HFFc6 (cell line): ENCODE measurements at places on chromosomes 2 and 18.
A peak's percentile ranks its signal among the peaks of the same experiment; 100 is the strongest.

- peak overlapping the region; percentile 83 for H3K27ac ChIP-seq
- H3K4me1 ChIP-seq: peaks cover 100% of the 10 kb centered on the region
- H3K36me3 ChIP-seq: no peaks in the 10 kb centered on the region
- peak; percentile 69 for DNase-seq
Observed at GRCh38 chr2:181784556-181784955, 104.2 kb upstream of the NEUROD1 start.

- DNase-seq: no peak
- no peaks in the 10 kb centered on the region; the same call in 1 of the 2 replicates for H3K36me3 ChIP-seq
- peaks cover 76% of the 10 kb centered on the region for H3K4me1 ChIP-seq
- no peak overlapping the region; the same call in 1 of the 2 replicates for H3K4me3 ChIP-seq
- no peaks in the 10 kb centered on the region; the same call in 1 of the 2 replicates for H3K27me3 ChIP-seq
Observed at GRCh38 chr2:202114795-202115194, 41.7 kb downstream of the KIAA2012 start.

DNA sequence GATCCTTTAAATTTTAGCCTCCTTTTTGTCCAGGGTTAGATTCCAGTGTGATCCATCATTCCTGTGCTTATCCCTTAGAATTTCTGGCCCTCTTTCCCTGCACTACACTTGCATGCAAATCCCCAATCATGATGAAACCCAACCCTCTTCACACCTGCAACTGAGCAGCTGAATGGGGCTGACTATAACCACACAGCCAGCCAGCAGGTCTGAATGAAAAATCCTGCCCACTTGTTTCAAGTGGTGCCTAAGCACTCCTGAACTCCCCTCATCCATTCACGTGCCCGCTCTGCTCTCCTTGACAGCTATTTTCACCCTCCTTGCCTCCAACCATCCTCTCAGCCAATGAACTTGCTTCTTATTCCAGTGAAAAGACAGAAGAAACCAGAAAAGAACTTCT, 80.5 kb upstream of the AFF3 start:
- H3K4me1 ChIP-seq: no peaks in the 10 kb centered on the region
- H3K27ac ChIP-seq: no peak overlapping the region

- H3K27ac ChIP-seq: no peak overlapping the region
- H3K36me3 ChIP-seq: no peaks in the 10 kb centered on the region
- peaks cover 14% of the 10 kb centered on the region for H3K4me1 ChIP-seq
- DNase-seq: peak; percentile 39
- H3K4me3 ChIP-seq: no peak overlapping the region
Observed at GRCh38 chr18:2903006-2903405, 56.2 kb downstream of the EMILIN2 start.

GRCh38 chr2:55168221-55169154, 63.6 kb downstream of the CLHC1 start:
- H3K4me3 ChIP-seq: peak overlapping the region; percentile 70
- DNase-seq: peak; percentile 76

DNA sequence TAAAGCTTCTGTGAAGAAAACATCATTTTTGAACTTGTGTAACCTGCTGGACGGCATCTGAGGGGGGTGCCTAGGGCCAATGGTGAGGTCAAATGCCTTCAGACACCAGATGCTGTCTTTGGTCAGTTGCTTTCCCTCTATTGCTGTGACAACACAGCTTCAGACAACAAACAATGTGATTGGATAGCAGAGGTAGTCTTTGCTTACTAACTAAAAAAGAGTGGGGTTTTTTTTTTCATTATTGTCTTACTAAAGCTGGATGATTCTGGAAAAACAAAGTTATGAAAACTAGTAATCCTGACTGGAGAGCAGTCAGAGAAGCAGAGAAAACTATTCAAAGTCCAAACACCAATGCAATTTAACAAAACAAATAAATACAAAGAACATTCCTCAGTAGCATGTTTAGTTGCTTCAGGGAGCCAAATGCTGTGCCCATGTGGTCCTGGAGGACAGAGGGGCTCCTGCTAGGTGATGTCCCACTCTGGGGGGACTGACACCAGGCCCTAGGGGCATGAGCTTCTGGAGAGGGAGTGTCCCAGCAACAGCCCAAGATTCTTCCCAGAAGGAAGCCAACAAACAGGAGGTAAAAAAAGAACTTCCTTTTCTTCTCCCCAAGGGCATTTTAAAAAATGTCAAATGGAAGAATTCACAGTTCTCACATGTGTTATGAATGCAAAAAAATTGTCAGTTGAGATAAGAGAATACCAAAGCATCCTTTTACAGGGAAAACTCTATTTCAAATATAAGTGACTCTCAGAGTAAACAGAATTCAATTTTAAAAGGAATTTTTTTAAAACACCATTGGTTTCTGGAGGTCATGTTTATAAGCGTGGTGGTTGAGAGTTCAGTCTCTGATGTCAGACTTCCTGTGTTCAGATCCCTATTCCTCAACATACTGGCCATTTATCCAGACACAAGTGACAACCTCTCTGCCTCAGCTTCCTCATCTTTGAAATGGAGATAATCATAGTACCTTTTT, 181.1 kb upstream of the PGAP1 start:
- no peak overlapping the region; the same call in 1 of the 2 replicates for H3K4me3 ChIP-seq
- H3K4me1 ChIP-seq: peaks cover 32% of the 10 kb centered on the region
- H3K36me3 ChIP-seq: no peaks in the 10 kb centered on the region
- no peaks in the 10 kb centered on the region for H3K27me3 ChIP-seq
- peak; percentile 64 for DNase-seq

DNA sequence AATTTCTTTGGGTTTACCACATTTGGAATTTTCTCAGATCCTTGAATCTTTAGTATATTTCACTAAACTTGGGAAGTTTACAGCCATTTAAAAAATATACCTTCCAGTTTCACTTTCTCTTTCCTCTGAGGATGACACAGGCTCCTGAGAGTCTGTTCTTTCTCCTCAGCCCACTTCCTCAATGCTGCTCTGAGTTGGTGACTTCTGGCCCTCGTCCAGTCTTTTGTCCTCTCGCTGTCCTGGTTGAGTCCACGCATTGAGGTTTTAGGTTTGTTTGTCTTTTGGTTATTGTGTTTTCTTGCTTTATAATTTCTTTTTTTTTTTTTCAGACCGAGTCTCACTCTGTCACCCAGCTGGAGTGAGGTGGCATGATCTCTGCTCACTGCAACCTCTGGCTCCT, 40.7 kb upstream of the GALR1 start:
- peaks cover 11% of the 10 kb centered on the region for H3K27me3 ChIP-seq
- peak; percentile 25 for DNase-seq
- no peaks in the 10 kb centered on the region for H3K36me3 ChIP-seq
